ENCODE measurements at places on chromosomes 3 and 15.

DNA sequence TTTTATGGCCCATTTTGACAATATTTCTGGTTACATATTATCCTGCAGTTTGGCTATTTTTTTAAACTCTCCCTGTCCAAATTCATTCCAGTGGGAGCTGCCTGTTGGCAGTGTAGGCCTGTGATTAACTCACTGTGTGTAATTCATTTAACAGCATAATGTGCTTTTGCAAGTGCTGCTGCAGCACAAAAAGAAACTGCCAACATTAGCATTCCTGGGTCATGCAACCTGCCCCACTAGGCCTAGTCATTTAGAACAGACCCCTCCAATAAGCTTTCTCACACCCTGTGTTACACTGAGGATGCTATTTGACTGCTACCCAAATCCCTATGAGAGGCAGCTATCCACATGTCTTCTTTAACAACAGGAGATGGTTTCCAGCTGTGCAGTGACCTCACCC lies 251.2 kb upstream of the UBE2E2 start:
- DNase-seq, result no peak

DNA sequence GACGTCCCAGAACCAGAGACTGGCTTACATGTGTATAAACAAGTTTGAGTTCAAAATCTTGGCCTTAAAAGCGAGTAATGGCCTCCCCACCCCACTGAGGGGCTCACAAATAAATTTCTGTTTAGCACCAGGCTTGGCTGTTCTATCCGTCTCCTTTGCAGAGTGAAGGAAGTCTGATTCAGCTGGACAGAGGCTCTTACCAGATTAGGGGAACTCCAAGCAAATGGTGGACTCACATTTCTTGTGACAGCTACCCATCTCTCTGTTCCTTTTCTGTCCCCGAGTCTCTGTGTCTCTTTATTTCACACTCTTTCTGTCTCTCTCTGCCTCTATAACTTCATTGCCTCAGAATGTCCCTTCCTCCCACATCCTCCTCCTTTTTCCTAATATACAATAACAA lies 62.7 kb downstream of the DGKG start:
- DNase-seq, result no peak

- DNase-seq, result peak; percentile 89
These were observed 7.2 kb upstream of the MCF2L2 start for GRCh38 chr3:183435661-183436060.

GRCh38 chr3:182983876-182984275 lies 3.5 kb upstream of the DCUN1D1 start:
- no peak for DNase-seq

- DNase-seq, result no peak
These were observed 72.8 kb upstream of the MYZAP start for GRCh38 chr15:57518779-57519405.

DNA sequence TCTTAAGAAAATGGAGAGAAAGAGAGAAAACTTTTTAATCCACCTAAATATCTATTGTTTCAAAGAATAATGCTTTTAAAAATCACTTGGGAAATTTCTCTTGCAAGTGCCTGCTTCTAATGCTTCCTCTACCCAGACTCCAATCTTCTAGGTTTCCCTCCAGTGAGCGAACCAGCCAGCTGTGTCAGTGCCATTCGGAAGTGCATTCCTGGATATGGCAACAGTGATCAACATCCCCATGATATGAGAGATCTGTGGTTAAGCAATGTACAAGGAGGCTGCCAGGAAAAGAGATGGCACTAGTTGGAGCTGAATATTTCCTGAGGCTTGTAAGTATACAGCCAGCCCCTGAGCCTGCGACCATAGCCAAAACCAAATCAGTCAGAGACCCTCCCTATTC lies 53.3 kb upstream of the KCNMB2 start:
- DNase-seq, result no peak

DNA sequence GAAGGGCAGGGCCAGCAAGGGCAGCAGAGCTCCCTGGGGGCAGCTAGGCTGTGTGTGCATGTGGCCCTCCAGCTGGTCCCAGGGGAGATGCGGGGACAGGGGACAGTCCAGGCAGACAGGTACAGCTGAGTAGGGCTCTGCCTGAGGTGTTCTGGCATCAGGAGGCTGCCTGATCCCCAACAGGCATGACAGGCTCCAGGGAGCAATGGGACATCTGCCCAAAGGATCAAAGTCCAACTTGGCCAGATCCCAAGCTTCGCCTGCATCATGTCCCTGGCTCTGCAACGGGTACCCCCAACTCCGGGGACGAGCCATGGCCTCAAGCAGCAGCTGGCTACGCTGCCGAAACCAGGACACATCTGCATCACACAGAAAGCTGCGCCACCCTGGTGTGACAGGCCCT lies 21.8 kb downstream of the ATRIP start:
- no peak for DNase-seq

DNA sequence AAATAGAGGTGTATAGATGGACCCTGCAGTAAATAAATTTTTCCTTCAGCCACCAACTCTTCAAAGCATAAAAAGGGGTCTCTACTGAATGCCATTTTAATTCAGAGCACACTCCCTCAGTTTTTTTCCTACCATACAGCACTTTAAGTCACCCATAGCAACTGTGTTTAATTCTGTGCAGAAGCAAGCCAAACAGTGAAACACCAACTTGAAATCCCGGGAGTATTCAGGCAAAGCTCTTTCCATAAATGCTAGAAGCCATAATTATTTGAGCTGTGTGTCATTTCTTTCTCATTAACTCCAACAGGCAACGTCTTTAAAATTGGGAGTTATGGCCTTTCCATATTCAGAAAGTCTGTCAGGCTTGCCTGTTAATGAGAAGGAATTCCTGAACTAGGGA lies 562.1 kb downstream of the GRM7 start:
- DNase-seq, result no peak

GRCh38 chr3:65037861-65038260 lies 350.1 kb upstream of the ADAMTS9 start:
- DNase-seq, result no peak

DNA sequence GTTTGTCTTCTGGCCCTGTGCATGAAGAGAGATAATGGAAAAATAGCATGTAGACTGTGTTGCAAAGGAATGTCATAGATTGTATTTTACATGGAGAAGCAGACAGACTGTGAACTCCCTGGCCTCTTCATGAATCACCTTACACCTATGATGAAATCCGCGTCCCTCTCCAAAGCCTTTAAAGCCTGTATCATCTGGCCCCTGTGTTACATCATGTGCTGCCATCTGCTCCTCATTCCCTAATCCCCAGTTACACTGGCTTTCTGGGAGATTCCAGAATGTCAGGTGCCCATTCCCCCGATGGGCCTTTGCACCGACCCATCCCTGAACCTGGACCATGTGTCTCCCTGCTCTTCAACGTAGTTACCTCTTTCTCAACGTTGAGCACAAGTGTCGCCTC lies 190.8 kb downstream of the ADAMTSL3 start:
- no peak for DNase-seq

GRCh38 chr3:194446754-194447153 lies 40.0 kb downstream of the ATP13A3 start:
- no peak for DNase-seq
